Activated CD4-positive, alpha-beta T cell treated with anti-CD3 and anti-CD28 coated beads, Interleukin-2, amount 50 U/mL, for 1 hour (primary cell): ENCODE measurements at places on chromosomes 7 and 10.

GRCh38 chr10:127919418-127920271 lies 12.7 kb downstream of the PTPRE start:
- DNase-seq = no peak

- no peak for DNase-seq
Observed at GRCh38 chr7:106419455-106420182, 134.8 kb upstream of the NAMPT start.

- peak; percentile 34 for DNase-seq
Observed at GRCh38 chr10:17453373-17454091, 863 bp downstream of the ST8SIA6 start.

DNA sequence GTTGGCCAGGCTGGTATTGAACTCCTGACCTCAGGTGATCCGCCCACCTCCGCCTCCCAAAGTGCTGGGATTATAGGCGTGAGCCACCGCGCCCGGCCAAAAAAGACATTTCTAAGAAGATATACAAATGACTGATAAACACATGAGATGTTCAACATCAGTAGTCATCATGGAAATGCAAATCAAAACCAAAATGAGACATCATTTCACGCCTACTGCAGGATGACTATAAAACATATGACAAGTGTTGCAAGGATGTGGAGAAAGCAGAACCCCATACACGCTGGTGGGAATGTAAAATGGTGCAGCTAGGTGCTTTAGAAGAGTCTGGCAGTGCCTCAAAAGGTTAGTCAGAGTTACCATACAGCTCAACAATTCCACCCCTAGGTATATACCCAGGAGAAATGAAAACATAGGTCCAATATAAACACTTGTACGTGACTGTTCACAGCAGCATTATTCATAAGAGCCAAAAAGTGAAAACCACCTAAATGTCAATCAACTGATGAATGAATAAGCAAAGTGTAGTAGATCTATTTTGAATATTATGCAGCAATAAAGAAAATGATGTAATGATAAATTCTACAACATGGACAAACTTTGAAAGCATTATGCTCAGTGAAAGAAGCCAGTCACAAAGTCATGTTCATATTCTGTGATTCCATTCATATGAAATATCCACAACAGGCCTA lies 24.5 kb downstream of the TMEM209 start:
- no peak for DNase-seq

DNA sequence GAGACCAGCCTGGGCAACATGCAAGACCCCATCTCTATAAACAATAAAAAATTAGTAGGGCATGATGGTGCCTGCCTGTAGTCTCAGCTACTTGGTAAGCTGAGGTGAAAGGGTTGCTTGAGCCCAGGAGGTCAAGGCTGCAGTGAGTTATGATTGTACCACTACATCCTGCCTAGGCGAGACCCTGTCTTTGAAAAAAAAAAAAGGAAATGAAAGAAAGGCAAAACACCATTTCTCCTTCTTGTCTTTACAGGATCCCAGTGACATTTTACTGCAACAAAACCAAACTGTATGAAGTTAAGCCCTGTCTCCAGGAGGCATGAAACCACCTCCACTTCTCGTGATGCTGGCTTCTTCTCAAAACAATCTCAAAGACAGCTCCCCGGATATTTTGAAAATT lies 29.9 kb upstream of the PBLD start:
- no peak for DNase-seq

DNA sequence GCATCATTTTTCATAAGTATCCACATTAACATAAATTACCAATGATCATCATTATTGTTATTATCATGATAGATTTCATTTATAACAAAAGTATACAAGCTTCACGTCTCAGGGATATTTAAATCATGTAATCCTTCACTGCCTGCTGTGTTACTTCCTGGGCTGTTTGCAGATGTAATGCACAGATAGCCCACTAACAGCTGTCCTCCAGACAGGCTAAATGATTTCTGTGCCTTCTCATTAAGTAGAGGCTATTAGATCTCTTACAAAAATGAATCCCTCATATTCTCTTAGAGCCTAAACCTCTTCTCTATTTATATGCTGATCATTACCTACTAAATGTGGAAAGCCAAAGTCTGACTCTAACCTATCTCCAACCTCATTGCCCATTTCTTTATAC lies 9.3 kb downstream of the PCLO start:
- no peak for DNase-seq
